A172 (cell line): ENCODE measurements at places on chromosomes 6 and 20.

GRCh38 chr20:62363920-62364851 lies 2.9 kb downstream of the LAMA5 start:
- peak; percentile 84 for DNase-seq

- no peak for DNase-seq
Measured at GRCh38 chr6:166626177-166627032, 646 bp downstream of the RPS6KA2 start.

- DNase-seq = no peak
Measured at GRCh38 chr6:15346315-15346714, 100.4 kb downstream of the JARID2 start.

GRCh38 chr6:165988757-165989456 lies 178.7 kb downstream of the TBXT start:
- DNase-seq = no peak

DNA sequence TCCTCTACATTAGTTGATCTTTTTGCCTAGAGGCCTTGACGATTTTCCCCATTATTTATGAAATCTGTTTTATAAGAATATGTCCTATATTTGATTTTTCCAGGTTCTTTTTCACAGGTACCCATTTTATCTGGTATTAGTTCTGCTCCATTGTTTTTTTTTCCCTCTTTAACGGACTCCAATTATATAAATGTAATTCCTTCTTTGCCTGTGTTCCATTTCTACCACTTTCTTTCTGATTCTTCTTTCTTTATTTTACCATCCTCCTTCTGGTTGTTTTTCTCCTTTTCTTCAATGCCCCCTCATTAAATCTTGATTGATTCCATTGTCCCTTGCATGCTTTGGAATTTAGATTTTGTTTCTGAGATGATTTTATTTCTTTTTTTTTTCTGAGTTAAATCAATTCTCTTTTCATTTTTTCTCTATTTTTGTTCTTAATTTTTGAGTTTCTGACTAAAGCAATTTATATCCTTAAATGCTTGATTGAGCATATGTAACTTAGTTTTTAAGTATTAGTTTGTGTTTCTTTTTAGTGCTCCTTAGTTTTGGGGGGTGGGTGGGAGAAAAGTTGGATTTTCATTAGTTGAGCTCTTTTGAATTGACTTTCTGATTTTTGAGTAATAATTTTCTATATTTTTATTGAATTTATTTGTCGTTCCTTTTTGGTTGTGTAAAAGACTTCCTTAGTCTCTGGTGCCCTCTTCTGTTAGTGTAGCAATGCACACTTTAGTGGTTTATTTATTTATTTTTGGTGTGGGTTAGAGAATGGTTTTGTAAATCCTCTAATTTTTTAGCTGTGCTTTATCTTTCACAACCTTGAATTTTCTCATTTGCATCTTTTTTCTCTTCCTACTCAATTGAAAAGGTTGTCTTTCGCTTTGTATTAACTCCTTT lies 140.8 kb downstream of the FARS2 start:
- DNase-seq = no peak

- no peak for DNase-seq
Measured at GRCh38 chr6:55826941-55827340, 48.4 kb downstream of the BMP5 start.

GRCh38 chr20:9160757-9161156 lies 91.9 kb downstream of the PLCB4 start:
- no peak for DNase-seq

- DNase-seq = no peak
Measured at GRCh38 chr20:17317341-17317740, 90.5 kb downstream of the PCSK2 start.

- no peak for DNase-seq
Measured at GRCh38 chr6:144007478-144008119, 460 bp downstream of the PLAGL1 start.

GRCh38 chr20:63029358-63030121 lies 22.8 kb upstream of the BHLHE23 start:
- peak; percentile 34 for DNase-seq

- DNase-seq = no peak
Measured at GRCh38 chr6:39855356-39855995, 63.3 kb downstream of the DAAM2 start.

DNA sequence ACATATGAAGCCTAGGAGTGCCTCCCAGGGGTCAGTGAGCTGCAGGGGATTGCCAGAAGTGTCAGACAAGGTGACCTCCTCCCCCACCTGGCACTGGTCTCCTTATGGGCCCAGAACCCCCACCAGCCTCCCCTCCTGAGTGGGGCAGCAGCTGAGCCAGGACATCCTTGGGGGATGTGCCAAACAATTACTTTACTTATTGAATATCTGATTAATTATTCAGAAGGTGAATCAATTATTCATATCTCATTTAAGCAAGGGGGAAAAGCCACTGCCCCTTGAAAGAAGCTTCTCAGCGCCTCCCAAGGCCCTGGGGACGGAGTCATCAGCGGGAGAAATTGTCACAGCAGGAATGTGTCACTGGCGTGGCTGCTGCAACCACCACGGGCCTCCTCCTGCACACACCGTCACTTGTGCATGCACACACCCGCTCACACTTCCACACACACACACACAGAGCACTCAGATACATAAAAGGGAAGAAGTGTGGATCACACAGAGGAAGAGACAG lies 123.4 kb upstream of the MAFB start:
- DNase-seq = no peak

- peak; percentile 41 for DNase-seq
Measured at GRCh38 chr6:3517350-3517749, 60.5 kb upstream of the SLC22A23 start.

DNA sequence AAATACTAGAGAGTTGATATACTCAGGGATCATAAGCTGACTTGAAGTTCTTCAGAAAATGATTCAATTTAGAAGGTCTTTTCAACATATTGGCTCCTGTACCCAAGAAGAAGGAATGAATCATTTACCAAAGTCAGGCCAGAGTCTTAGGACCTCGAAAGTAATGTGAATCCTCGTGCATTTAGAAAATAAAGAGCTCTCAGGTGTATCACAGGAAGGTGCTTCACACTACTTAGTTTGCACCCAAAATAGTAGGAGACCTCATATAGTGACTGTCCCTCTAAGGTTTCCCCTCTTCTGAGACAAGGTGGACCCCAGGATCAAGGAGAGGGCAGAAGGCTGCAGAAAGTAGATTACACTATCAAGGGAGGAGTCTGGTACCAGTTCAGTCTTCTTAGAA lies 71.8 kb downstream of the F13A1 start:
- no peak for DNase-seq

- DNase-seq = no peak
Measured at GRCh38 chr6:14965424-14966075, 280.3 kb upstream of the JARID2 start.

DNA sequence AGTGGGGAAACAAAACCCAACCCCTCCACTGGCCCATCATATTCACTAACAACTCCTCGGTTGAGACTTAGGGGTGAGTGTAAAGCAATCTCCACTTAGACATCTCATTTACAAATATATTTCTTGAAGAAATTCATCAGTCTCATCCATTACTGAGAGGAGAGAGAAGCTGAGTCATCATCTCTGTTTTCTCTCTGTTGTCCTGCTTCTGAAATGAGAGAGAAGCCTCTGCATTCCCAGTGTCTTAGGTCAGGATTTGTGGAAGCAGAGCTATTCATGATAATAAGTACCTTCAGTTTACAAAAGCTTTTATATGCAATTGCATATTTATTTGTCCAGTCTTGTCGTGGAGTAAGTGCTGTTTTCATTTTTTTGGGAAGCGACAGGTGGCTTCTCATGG lies 879 bp downstream of the MEP1A start:
- DNase-seq = no peak

DNA sequence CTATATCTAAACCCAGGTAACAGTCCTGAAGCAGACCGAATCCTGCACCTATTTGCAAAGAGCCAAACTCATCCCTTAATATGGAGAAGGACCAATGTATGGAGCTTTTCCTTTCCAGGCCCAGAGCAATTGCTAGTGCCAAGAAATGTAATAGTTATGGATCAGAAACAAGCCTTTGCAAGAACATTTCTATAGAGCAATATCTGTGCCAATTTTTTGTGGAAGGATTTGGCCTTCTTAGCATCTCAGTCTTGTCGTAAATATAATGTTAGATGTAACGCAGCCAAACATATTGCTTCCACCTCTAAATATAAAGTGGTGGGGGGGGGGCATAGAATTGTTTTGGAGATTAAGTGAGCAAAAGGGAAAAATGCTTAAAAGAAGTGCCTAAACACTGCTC lies 2.7 kb downstream of the KIAA0408 start:
- no peak for DNase-seq

- DNase-seq = peak; percentile 48
Measured at GRCh38 chr6:15244620-15245360, 1.1 kb upstream of the JARID2 start.

DNA sequence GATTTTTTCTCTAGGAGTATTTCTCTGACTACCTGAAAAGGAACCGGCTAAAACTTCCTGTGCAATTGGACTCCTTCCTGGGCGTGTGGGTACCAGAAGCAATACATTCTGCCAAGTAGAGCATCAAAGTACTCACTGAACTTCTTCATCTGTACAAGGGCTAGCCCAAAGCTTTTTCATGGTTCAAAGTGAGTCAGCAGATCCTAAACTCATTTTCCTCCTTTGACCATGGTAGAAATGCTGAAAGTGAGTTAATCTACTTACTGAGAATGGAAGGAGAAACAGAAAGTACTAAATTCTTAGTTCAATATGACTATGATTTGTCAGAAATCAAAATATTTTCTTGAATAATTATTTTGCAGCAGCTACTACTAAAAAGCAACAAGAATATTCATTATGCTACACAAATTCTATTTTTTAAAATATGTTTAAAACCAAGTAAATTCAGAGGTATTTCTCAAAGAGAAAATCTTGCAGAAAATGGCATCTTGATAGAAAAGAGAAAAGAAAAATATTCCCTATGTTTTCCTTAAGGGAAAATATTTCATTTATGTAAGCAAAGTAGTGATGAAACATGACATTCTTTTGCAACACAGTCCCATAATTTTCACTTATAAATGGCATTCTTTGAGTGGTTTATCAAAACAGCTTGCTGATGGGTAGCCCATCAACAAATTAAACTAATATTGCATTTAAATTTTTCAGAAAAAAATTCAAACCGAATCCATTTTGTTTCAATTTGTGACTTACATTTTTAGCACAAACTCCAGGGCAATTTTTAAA lies 3.7 kb upstream of the BEND6 start:
- DNase-seq = no peak

GRCh38 chr6:121143476-121143875 lies 190.8 kb downstream of the TBC1D32 start:
- peak; percentile 19 for DNase-seq

- no peak for DNase-seq
Measured at GRCh38 chr6:21180155-21180554, 413.4 kb upstream of the SOX4 start.

DNA sequence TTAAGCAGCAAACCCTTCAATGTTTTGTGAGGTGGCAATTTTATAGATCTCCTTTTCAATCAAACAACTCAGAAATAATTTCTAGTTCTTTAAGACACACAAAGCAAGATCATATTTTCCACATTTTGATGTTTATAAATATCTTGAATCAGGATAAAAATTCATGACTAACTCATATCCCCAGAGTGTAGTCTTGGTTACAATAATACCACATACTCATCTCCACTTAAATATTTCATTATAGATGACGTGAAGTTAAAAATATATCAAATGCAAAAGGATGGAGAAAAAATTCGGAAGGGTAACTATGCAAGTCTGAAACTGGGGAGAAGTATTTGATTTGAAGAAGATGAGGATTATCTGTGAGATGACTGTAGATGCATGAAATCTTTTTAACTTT lies 59.8 kb upstream of the HIVEP1 start:
- no peak for DNase-seq

- no peak for DNase-seq
Measured at GRCh38 chr6:29510746-29511300, 23.1 kb upstream of the MAS1L start.

GRCh38 chr6:132760256-132760655 lies 2.6 kb upstream of the VNN2 start:
- no peak for DNase-seq

GRCh38 chr20:50286609-50287008 lies 96.0 kb downstream of the CEBPB start:
- peak; percentile 72 for DNase-seq

DNA sequence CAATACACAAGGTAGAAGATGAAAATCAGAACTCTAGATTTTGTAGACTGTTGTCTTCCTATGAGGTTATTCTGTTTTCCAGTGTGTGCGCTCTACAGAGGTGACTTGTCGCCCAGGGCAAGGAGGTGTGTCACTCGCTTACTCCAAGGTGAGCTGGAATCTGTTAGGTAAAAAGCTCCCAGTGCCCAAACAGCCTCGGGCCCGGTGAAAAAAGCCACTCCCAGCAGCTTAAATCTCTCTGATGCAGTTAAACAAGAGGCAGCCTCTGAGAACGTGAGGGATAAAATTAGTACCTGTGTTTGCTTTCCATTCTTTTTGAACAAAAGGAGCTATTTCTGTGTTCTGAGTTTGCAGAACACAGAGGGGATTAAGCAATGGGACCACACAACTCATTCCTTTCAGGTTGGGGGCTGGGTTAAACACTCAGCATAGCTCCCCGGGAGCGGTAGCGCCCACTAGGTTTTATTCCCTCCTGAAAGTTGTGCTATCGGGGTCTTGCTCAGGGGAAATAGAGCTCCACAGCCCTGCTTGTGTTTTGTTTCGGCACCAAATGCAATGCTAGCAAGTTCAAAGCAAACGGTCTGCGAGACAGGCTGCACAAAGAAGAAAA lies 181.2 kb downstream of the FOXA2 start:
- DNase-seq = no peak

GRCh38 chr6:111124406-111124805 lies 37.1 kb downstream of the SLC16A10 start:
- DNase-seq = no peak

DNA sequence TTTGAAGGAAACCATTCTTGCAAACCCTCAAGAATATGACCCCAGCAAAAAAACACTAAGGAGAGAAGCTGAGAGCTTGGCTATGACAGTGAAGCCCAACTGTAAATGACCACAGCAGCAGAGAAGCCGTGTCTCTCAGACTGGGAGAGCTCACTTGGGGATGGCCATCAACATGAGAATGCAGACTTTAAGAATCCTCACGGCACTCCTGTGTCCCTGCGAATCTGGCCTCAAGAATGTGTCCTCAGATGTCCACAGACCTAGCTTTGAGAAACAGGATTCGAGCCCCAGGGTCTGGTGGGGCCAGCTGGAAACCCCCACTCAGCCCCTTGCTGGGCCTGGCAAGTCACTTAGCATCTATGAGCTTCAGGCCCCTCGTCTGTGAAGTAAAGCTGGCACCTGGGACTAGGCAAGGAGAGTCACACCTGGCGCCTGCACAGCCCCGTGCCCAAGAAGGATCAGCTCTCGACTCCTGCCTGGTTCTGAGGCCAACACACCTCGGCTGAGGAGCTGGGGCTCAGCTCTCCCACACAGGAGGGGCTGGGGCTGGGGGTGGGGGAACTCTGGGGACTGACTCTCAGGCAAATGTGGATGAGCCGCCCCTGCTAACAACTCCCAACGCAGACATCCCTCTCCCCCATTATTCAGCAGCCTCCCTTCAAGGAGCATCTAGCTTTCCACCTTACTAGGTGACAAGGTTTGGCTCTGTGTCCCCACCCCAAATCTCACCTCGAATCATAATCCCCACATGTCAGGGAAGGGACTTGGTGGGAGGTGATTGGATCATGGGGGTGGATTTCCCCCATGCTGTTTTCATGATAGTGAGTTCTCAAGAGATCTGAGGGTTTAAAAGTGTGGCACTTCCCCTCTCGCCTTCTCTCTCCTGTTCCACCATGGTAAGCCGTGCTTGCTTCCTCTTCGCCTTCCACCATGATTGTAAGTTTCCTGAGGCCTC lies 97.7 kb downstream of the GRM4 start:
- DNase-seq = no peak

GRCh38 chr20:41476013-41476441 lies 109.4 kb upstream of the EMILIN3 start:
- peak; percentile 95 for DNase-seq
